ENCODE measurements at places on chromosomes 3 and 15. TPM values are rescaled to one million over a fixed set of nuclear protein-coding genes. Genes with fewer than 3 reads are reported as not detected.

DNA sequence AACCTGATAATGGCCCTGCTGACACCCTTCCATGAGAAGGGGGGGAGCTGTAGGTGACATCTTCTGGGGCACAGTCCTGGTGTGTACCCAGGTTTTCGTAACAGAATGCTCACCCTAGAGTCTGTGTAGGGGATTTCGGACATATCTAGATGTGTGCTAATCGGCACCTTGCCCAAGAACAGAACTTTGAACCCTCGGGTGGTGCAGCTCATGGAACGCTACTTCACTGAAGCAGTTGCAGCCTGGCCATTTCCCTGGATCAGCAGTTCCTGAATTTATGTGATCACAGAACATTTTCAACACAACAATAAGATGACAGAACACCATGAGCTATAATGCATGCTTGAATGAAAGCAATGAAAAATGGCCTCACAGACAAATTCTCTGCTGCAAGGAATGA is 57.5 kb upstream of the MUC13 start:
- DNase-seq: no peak

GRCh38 chr15:64740311-64741170 is 34.8 kb downstream of the RBPMS2 start:
- DNase-seq: no peak

GRCh38 chr15:81296673-81297072 is 27.3 kb downstream of the STARD5 start:
- no peak for DNase-seq

DNA sequence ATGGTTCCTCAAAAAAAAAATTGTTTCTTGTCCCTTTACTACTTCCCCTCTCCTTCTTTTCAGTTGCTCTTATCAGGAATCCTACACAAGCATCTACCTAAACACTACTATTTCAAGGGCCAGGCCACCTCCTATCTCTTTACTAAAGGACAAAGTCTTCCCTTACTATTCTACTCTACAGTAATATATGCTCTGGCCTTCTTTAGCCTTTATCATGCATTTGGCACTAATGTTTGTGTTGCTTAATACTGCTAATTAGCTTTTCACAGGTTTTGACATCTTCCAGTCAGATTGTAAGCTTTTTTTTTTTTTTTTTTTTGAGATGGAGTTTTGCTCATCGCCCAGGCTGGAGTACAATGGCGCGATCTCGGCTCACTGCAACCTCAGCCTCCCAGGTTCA is 5.3 kb downstream of the CEP19 start:
- no peak for DNase-seq

DNA sequence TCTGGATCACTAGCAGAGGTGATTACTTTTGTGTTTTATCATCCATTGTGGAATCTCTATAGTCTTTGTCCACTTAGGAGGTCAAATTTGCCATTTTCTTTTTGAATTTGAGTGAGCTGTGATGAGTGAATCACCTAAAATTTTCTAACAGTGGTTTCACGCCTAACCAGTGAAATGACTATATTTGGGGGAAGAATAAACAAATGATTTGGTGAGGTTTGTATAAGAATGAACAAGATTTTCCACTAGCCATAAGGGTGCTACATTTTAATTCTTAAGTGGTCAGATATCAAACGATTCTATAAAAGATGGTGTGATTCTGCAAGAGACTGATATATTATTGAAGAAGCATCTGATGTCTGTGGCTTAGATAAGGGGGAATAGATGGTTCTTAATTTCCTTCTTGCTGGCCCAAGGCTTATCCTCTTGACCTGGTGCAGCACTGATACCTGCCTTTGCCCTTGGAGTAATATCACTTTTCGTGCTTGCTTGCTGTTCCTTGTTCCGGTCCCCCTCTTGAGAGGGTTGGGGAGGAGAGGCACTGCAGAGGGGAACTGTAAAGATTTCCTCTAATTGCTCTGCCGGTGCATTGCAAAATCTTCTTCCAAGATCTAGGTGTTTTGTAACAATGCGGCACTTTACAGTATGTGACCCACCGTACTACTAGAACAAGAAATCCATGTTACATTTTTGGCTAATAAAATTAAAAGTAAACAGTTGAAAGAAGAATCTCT is 14.5 kb downstream of the C3orf20 start:
- no peak for DNase-seq

- peak; percentile 2 for DNase-seq
Measured at GRCh38 chr3:99128725-99129505, 227.4 kb upstream of the DCBLD2 start.

GRCh38 chr15:31077941-31078340 is 23.6 kb downstream of the TRPM1 start:
- no peak for DNase-seq

- DNase-seq: no peak
Measured at GRCh38 chr3:5053021-5053831, 68.9 kb upstream of the ARL8B start.

DNA sequence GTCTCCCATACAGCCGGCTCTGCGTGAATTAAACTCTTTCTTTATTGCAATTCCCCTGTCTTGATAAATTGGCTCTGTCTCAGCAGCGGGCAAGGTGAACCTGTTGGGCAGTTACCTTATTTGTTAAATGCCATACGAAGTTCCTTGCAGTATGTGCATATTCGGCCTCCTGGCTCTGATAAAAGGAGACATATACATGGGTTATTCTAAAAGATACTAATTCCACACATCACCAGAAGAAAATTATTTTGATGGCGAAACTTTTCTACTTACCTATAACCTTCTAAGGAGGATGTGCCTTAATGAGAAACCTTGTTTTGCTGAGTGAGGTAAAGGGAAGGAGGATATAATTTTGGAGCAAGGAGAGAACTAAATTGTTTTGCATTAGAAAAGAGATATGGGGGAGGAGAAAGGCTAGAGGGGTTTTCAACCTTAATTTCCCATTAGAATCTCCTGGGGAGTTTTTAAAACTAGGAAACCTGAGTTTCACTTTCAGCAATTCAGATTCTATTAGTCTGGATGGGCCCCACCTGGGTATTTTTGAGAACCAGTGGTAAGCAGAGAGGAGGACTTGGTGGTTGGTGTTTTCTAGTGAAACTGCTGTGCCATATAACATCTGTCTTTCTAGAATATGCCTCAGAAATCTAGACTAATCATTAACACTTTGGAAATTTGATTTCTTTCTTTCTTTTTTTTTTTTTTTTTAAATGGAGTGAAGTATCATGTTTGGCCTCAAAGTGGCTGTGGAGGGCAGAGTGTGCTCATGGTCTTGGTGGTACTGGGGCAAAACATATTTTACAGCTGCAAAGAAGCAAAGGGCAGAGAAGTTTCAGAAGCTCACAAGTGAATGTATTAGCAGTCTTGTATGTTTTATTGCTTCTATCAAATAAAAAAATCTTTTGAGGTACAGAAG is 23.0 kb downstream of the NANOGP8 start:
- no peak for DNase-seq

DNA sequence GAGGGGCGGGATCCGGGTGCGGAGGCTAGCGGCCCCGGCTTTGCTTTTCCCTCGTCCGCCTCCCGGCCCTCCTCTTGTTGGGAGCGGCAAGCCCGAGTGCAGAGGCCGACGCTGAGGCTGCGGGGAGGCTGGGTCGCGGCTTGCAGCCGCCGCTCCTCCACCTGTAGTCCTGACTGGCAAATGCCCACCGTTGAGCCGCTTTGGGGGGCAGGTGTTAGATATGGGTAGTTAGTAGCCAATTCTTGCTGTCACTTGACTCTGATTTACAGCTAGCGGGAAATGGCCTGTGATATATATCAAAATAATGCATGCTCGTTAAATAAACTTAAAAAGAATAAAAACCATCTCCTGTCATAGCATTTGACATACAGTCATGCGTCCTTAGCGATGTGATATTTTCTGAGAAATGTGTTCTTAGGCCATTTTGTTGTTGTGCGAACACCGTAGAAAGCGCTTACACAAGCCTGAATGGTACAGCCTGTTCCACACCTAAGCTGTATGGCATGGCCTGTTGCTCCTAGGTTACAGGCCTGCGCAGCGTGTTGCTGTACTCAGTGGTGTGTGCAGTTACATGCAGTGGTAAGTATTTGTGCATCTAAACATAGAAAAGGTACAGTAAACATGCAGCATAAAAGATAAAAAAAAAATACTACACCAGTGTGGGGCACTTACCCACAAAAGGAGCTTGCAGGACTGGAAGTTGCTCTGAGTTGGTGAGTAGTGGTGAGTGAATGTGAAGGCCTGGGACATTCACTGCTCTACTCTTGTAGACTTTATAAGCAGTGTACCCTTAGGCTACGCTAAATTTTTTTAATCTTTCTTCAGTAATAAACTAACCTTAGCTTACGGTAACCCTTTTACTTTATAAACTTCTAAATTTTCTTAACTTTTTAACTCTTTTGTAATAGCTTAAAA is 873 bp downstream of the CAPN7 start:
- DNase-seq: no peak

The POPDC2 gene
- 0.94 TPM for total RNA-seq

DNA sequence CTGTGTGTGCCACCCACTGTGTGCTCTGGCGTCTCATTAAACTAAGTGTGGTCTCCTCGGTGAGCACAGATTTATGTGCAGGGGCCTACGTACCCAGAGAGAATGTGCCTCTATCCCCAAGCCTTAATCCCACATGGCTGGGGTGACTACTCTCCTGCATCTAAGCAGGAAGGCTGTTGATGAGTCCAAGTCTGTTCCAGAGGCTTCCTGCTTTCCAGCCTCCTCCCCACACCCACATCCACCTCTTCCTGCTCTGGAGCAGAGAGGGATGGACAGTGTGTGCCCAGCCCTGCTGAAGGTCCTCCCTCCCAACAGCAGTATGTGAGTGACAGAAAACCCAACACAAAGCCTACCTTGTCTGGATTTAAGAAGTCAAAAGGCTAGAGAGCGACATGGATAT is 38.8 kb upstream of the BCL2L10 start:
- no peak for DNase-seq

GRCh38 chr3:81170298-81170697 is 591.1 kb downstream of the GBE1 start:
- DNase-seq: no peak

GRCh38 chr3:133440652-133441051 is 40.8 kb downstream of the BFSP2 start:
- no peak for DNase-seq

The CLDN1 gene
- 1.6 TPM for total RNA-seq

DNA sequence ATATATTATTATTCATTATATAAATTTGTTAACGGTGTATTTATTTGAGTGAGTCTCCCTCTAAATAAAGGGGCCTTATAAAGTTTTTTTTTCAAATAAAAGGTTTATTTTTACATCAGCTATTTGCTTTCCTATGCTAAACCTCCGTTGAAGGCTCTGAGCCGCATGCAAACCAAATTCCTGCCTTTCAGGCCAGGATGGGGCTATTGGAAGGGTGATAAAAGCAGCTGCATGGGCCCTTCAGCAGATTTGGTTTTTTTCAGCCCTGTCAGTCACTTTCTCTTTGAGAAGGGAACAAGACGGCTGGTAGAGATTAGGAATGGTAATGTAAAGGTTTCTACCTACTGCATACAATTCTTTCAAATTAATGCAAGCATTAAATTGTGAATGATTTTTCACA is 244.2 kb downstream of the WNT5A start:
- no peak for DNase-seq

DNA sequence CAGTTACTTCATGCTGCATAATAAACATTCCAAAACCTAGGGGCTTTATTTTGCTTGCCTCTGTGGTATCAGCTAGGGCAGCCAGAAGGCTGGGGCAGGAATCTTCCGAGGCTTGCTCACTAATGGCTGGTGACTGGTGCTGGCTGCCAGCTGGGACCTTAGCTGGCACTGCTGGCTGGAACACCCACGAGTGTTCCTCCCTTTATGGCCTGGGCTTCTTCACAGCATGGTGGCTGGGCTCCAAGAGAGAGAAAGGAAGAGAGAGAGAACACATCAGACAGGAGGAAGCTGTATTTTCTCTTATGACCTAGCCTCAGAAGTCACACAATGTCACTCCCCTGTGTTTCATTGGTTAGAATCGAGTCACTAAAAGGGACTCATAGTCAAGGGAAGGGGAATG is 23.9 kb upstream of the CDCP1 start:
- no peak for DNase-seq

DNA sequence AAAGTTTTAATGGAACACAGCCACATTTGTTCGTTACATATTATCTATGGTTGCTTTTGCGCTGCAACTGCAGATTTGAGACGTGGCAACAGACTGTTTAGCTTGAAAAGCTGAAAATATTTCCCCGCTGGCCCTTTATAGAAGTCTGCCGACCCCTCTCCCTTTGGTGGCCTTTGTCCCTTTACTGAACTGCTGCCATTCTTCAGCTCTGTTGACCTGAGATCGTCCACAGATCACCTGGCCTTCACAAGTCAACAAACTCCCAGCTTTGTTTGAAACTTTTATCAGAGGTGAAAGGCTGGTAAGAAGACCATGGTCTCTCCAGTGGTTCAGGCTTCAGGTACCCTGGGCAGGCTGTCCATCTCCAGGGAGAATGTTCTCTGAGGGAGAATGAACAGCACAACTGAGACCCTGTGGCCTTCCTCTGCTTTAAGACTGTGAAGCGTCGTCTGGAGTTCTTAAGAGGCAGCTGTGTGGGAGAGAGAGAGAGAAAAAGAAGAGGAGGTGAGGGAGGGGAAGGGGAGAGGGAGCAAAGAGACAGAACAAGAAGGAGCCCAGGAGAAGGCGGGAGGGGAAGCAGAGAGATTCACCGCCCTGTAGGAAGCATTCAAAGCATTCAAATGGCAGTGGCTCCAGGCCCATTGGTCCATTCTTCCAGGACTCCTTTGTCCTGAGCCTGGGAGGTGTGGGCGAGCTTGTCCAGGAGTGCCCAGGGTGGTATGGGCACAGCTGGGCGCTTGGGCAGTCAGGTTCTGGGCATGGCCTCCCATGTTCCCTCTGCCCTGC is 53.7 kb upstream of the INSYN1 start:
- no peak for DNase-seq

DNA sequence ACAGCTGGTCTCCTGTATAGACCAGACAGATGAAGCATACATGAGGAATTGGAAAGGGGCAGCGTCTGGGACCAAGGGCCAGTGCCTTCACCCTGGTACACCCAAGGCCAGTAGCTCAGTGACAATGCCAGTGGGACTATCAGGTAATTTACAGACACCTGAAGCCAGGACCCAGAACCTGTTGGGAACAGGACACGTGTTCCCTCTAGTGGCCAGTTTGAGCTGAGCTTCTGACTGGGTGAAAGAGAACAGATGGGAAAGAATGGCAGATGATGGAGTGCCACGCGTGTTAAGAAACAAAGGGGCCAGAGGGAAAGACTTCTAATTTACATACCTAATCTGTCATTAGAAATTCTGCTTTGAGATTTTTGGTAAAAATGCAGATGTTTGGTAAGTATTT is 5.1 kb upstream of the SLC25A38 start:
- DNase-seq: no peak

DNA sequence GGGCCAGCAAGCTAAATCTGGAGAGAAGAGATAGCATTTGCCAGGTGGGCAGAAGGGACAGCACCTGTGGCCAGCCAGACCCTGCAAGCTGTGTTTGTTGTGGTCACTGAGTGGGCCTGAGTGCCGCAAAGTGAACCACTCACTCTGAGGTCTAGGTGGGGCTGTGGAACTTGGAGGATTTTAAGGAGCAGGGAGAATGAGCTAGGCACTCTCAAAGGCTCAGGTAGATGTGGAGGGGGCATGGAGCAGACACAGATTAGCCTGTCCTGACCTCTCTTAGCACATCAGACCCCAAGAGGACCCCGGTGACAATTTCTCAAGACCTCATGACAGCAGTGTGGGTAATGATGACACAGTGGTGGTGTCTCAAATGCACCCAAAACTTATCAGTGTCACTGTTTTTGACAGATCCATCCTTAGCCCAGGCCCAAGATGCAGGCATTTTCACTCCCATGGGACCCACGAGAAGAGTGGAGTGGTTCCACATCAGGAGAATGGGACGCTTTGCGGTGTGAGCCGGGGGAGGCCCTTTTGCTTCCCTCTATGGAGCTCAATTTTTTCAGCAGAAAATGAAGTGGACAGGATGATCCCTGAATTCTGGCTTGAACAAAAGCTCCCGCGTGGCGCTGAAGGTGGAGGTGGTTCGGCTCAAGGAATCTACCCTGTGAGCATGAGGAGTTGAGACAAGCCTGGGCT is 43.8 kb upstream of the TLE3 start:
- DNase-seq: no peak
